Activated naive CD8-positive, alpha-beta T cell treated with anti-CD3 and anti-CD28 coated beads for 36 hours (primary cell): ENCODE measurements at places on chromosomes 4 and X.

DNA sequence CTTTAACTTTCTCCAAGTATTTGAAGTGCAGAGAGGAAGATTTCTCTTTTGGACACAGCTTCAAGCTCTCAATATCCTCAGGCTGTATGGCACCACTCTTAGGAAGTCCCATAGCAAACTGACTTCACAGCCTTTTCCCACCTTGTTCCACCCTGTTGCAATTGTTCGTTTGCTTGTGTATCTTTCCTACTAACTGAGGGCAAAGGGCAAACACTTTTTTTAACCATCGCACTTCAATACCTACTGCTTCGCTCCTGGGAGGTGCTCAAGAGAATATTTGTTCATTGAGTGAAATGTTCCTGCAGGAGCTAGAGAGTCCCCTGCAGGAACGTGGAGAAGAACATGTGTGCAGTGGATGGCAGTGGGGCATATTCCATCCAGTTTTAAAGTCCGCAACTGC lies 638.6 kb downstream of the BCOR start:
- H3K4me3 ChIP-seq = no peak overlapping the region
- peaks cover 7% of the 10 kb centered on the region for H3K4me1 ChIP-seq
- no peaks in the 10 kb centered on the region for H3K36me3 ChIP-seq
- H3K27ac ChIP-seq = no peak overlapping the region
- no peaks in the 10 kb centered on the region for H3K27me3 ChIP-seq

GRCh38 chrX:136879001-136879687 lies 1.4 kb downstream of the RBMX start:
- H3K4me3 ChIP-seq = peak overlapping the region; percentile 91
- peaks cover 11% of the 10 kb centered on the region for H3K4me1 ChIP-seq
- DNase-seq = no peak
- H3K27ac ChIP-seq = peak overlapping the region; percentile 99

GRCh38 chr4:105840426-105841174 lies 54.7 kb upstream of the NPNT start:
- no peak for DNase-seq
- H3K27me3 ChIP-seq = no peaks in the 10 kb centered on the region
- no peak overlapping the region for H3K4me3 ChIP-seq
- H3K36me3 ChIP-seq = peaks cover 39% of the 10 kb centered on the region
- no peaks in the 10 kb centered on the region for H3K4me1 ChIP-seq

DNA sequence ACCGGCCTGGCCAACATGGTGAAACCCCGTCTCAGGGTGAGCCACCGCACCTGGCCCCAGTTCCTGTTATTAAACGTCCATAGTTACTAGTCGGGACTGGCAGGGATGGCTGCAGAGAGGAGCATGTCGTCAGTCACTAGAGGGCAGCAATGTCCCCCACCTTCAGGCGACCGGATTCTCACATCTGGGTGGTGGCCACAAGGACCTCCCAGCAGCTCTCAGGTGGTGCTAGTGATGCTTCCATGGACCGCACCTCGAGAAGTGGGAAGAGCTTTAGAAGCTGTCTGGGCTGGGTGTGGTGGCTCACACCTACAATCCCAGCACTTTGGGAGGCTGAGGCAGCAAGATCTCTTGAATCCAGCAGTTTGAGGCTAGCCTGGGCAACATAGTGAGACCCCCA lies 13.3 kb upstream of the IL3RA start:
- H3K36me3 ChIP-seq = no peaks in the 10 kb centered on the region

DNA sequence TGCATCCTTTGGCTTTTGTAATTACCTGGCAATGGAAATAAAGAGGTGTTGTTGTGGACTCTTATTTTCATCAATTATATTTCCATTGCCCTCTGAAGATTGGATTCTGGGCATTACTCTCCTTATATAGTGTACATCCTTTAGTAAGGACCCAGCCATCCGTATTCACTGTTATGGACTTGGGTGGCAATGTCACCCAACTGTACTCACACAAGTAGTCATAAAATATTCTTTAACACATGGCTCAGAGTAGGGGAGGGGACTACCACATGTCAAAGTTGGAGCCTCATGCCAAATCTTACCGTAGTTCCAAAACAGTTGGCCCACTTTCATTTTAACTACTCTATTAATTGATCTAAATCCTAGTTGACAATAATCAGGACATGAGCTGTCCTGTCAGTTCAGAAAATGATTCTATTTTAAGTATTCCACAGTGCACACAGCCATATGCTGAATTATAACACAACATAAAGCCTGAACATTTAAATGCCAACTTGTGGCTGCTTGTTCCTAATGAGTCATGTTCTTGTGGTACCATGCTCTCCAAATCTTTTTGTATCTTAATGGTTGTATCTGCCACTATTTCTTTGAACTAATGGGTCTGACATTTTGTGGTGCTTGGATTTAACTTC lies 4.9 kb downstream of the FRAS1 start:
- no peak overlapping the region for H3K27ac ChIP-seq
- H3K36me3 ChIP-seq = no peaks in the 10 kb centered on the region
- H3K27me3 ChIP-seq = peaks cover 86% of the 10 kb centered on the region
- no peak for DNase-seq
- H3K4me3 ChIP-seq = no peak overlapping the region

GRCh38 chr4:151035911-151036310 lies 20.8 kb upstream of the LRBA start:
- H3K27ac ChIP-seq = no peak overlapping the region
- no peaks in the 10 kb centered on the region for H3K36me3 ChIP-seq
- H3K4me3 ChIP-seq = no peak overlapping the region
- no peak for DNase-seq
- H3K4me1 ChIP-seq = peaks cover 22% of the 10 kb centered on the region

GRCh38 chr4:114401483-114401882 lies 197.1 kb upstream of the UGT8 start:
- no peaks in the 10 kb centered on the region for H3K36me3 ChIP-seq
- no peak overlapping the region for H3K4me3 ChIP-seq
- no peaks in the 10 kb centered on the region for H3K27me3 ChIP-seq
- H3K4me1 ChIP-seq = peaks cover 11% of the 10 kb centered on the region
- DNase-seq = no peak

GRCh38 chrX:19535476-19535875 lies 20.2 kb upstream of the MAP3K15 start:
- no peak overlapping the region for H3K4me3 ChIP-seq
- H3K27ac ChIP-seq = no peak overlapping the region
- DNase-seq = no peak
- no peaks in the 10 kb centered on the region for H3K4me1 ChIP-seq
- H3K27me3 ChIP-seq = no peaks in the 10 kb centered on the region
- no peaks in the 10 kb centered on the region for H3K36me3 ChIP-seq

DNA sequence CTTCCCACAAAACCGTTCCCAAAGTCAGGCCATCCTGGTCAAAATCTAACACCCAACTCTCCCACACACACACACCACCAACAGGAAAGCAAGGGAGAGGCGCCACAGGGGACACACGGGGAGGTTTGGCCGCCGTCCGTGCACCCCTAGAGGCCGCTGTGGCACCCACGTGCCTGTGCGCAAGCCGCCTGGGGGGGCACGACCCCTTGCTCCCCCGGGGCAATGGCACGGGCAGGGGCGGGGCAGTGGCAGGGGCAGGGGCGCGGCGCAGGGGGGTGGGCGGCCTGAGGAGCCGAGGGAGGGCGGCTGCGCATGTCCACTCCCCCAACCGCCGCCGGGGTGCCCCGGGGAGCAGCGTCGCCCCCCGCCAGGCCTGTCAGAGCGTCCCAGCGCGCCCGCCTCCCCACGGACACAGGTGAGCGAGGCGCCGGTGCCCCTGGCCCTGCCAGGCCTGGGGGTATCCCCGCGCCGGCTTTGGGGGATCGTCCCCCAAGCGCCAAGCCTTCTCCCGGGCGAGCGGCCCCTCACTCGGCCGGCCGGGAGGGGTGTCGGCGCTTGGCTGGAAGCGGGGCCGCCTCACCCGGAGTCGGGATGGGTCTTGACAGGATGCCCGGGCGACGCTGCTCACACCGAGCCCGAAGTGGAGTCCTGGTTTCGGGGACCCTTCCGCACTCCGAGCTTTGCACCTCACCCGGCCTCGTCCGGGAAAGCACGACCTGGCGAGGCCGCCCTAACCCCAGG lies at the start of gene ERAS:
Gene ERAS (plus strand): TSS at position 379 of the 741 bp plus-strand sequence. CDS start 2,611 bp downstream, outside the sequence.
- H3K36me3 ChIP-seq = peaks cover 12% of the 10 kb centered on the region
- DNase-seq = peak; percentile 17
- peaks cover 4% of the 10 kb centered on the region for H3K4me1 ChIP-seq
- H3K27me3 ChIP-seq = peaks cover 35% of the 10 kb centered on the region
- peak within 1 kb of the TSS; percentile 71 for H3K4me3 ChIP-seq

- H3K27ac ChIP-seq = no peak overlapping the region
- no peak for DNase-seq
- H3K27me3 ChIP-seq = peaks cover 3% of the 10 kb centered on the region
- H3K4me3 ChIP-seq = no peak overlapping the region
- H3K4me1 ChIP-seq = no peaks in the 10 kb centered on the region
- peaks cover 11% of the 10 kb centered on the region for H3K36me3 ChIP-seq
Measured at GRCh38 chr4:2094545-2094944, 35.4 kb downstream of the NAT8L start.

DNA sequence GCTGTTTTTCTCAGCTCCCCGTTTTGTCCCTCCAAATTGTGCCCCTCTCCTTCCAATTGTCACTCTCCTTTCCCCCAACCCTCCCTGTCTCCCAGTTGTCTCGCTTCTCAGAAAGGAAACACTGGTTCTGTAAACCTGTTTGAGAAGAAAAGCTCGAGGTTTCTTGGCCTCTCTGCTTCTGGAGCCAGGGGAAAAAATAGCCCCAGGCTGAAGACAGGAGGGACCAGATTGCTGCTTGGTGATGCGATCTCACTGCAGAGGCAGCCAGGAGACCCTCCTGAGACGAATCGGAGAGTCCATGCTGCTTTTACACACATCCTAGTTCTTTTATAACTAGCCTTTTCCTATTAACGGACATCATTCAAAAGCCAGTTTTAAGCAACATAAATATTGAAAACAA lies 21.2 kb downstream of the TRIML1 start:
- no peaks in the 10 kb centered on the region for H3K27me3 ChIP-seq
- H3K4me1 ChIP-seq = no peaks in the 10 kb centered on the region
- DNase-seq = no peak
- H3K4me3 ChIP-seq = no peak overlapping the region

DNA sequence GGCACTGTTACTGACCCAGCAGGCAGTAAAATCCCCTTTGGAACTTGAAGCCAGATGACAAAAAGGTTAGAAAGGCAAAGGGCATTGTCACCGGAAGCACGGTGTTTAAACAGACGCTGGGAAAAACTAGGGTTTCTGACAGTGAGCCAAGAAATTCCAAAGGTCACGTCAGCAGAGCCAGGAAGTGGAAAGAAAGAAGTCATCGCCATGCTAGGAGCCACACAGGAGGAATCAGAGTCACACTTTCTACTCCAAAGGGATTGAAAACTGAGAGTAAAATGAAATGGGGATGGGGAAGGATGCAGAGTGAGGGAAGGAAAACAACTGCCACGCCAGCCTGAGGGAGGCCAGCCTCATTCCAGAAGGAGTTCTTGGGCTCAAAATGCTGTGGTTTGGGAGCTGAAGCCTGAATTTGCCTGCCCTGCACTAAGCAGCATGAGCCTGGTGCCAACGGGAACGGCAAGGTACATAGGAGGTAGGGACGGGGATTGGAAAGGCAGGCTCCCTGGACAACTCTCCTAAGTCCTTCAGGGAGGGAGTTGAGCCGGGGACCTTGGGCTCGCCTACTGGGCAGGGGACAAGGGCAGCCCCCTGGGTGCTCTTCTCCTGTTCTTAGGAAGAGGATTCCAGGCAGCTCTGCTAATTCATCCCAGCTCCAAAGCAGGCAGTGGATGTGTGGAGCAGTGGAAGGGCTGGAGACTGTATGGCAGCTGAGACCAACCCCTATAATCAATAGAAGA lies 66.8 kb downstream of the SOWAHB start:
- DNase-seq = no peak
- no peaks in the 10 kb centered on the region for H3K4me1 ChIP-seq
- no peak overlapping the region for H3K27ac ChIP-seq
- H3K4me3 ChIP-seq = no peak overlapping the region
- H3K36me3 ChIP-seq = no peaks in the 10 kb centered on the region

DNA sequence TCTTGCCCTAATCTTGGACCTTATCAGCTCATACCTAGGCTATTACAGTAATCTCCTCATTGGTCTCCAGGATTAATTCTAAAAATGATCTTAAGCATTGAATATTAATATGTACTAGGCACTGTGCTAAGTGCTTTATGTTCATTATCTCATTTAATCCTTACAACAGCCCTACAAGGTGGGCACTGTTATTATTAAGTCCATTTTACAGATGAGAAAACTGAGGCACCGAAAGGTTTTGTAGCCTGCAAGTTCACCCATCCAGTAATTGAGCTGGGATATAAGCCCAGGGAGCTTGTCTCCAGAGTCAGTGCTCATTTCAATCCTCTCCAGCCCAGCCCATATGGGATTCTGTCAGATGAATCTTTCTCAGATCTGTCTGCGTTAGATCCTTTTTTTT lies 20.8 kb downstream of the SLC25A43 start:
- DNase-seq = no peak
- H3K4me1 ChIP-seq = no peaks in the 10 kb centered on the region
- peaks cover 2% of the 10 kb centered on the region for H3K36me3 ChIP-seq
- no peaks in the 10 kb centered on the region for H3K27me3 ChIP-seq
- H3K4me3 ChIP-seq = no peak overlapping the region
- H3K27ac ChIP-seq = no peak overlapping the region

- no peak overlapping the region for H3K4me3 ChIP-seq
- H3K27ac ChIP-seq = no peak overlapping the region
- DNase-seq = no peak
- no peaks in the 10 kb centered on the region for H3K4me1 ChIP-seq
Measured at GRCh38 chrX:134734466-134734952, 76.2 kb upstream of the PLAC1 start.

GRCh38 chr4:184649971-184650855 lies 675 bp downstream of the PRIMPOL start:
- H3K36me3 ChIP-seq = peaks cover 44% of the 10 kb centered on the region
- H3K4me1 ChIP-seq = peaks cover 37% of the 10 kb centered on the region
- peak overlapping the region; percentile 90 for H3K27ac ChIP-seq
- H3K27me3 ChIP-seq = no peaks in the 10 kb centered on the region

- no peak overlapping the region for H3K27ac ChIP-seq
- H3K4me1 ChIP-seq = peaks cover 4% of the 10 kb centered on the region
- peaks cover 2% of the 10 kb centered on the region for H3K36me3 ChIP-seq
- H3K4me3 ChIP-seq = no peak overlapping the region
- no peak for DNase-seq
Measured at GRCh38 chr4:48247142-48247877, 22.3 kb downstream of the TEC start.

DNA sequence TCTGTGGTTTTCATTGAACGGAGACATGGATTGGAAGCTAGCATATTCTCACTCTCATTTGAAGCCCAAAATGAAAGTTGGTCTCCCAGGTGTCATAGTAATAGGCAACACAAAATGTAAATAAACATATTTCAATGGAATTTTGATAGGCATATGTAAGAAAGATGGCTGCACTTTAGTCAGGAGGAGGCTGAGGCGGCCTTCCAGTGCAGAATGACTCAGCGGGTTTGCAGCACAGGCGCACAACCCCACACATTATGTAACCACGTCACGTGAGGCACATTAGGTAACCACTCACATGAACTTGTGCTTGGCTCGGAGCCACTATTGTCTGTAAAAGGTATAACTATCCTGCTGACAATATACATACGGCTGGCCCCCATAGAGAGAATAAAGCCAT lies 381.7 kb downstream of the GPAT3 start:
- no peaks in the 10 kb centered on the region for H3K36me3 ChIP-seq
- H3K27ac ChIP-seq = no peak overlapping the region
- H3K4me1 ChIP-seq = no peaks in the 10 kb centered on the region
- no peak overlapping the region for H3K4me3 ChIP-seq
- no peaks in the 10 kb centered on the region for H3K27me3 ChIP-seq
- DNase-seq = no peak

GRCh38 chr4:87985097-87985886 lies 9.8 kb downstream of the SPP1 start:
- no peak overlapping the region for H3K4me3 ChIP-seq
- no peaks in the 10 kb centered on the region for H3K4me1 ChIP-seq
